Thymus (tissue), 14 donors: ENCODE measurements at places on chromosomes 1 and 21. TPM values are rescaled to one million over a fixed set of nuclear protein-coding genes. Genes with fewer than 3 reads are reported as not detected.
A peak's percentile ranks its signal among the peaks of the same experiment; 100 is the strongest.

DNA sequence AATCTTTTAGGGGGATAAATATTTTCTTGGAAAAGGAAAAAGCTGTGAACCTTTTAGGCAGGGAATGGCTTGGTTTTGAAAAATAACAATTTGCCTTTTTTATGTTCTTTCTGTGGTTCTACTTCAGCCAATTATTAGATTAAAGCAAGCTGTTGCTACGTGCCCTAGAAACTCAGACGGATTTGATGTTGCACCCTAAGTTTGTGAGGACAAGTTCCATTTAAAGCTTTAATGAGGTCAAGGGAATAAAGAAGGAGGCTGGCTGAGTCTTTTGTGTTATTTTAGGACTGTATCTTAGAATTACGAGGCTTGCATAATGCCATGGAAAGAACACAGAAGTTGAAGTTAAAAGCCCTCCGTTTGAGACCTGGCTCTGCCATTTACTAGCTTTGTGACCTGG lies 216.9 kb downstream of the NUF2 start:
- H3K4me1 ChIP-seq = no peaks in the 10 kb centered on the region
- no peaks in the 10 kb centered on the region for H3K27me3 ChIP-seq
- no peak for DNase-seq
- H3K36me3 ChIP-seq = no peaks in the 10 kb centered on the region
- H3K4me3 ChIP-seq = no peak overlapping the region

DNA sequence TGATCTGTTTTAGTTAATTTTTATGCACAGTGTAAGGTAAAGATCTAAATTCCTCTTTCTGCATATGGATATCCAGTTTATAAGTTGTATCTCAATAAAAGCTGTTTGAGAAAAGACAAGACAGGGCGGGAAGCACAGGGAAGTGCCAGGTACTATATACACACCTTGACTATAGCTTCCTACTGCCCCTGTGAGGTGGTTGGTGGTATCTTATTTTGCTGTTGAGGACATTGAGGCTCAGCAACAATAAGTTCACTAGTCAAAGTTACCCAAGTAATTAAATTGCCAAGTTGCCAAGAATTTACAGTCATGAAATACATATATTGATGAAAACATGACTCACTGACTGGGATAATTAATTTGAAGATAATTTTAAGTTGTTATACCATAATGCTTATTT lies 109.1 kb downstream of the CD247 start:
- no peak overlapping the region for H3K4me3 ChIP-seq
- no peak overlapping the region for H3K27ac ChIP-seq
- H3K27me3 ChIP-seq = no peaks in the 10 kb centered on the region
- no peaks in the 10 kb centered on the region for H3K4me1 ChIP-seq
- DNase-seq = no peak

- no peaks in the 10 kb centered on the region for H3K27me3 ChIP-seq
- H3K36me3 ChIP-seq = no peaks in the 10 kb centered on the region
- H3K4me1 ChIP-seq = no peaks in the 10 kb centered on the region
- no peak overlapping the region for H3K4me3 ChIP-seq
- DNase-seq = no peak
Observed at GRCh38 chr1:85137660-85138059, 63.2 kb downstream of the SYDE2 start.

DNA sequence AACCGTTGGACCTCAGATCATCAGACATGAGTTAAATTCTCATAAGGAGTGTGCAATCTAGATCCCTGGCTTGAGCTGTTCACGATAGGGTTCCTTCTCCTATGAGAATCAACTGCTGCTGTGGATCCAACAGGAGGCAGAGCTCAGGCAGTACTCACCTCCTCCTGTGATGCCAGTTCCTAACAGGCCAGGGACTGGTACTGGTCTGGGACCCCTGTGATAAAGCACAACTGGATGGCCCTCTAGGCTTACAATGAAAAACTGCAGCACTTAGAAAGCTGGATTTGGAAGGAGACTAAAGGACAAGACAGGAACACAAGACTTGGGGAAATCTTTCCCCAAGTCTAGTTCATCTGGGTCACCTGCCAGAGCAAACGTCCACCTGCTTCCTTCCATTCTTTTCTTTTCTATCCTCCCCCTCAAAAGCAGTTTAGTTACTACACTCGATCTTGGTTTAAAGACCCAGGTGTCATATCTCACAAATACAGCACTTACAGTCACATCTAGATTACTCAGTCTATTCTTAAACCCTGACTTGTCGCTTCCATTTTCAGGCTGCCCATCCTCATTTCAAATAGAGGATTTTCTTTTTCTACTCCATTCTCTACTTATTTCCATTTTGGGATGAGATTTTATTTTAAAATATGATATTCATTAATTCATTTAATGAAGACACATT lies 59.8 kb downstream of the PTPN14 start:
- no peak overlapping the region for H3K27ac ChIP-seq
- H3K36me3 ChIP-seq = no peaks in the 10 kb centered on the region
- DNase-seq = no peak
- H3K27me3 ChIP-seq = no peaks in the 10 kb centered on the region
- no peaks in the 10 kb centered on the region for H3K4me1 ChIP-seq
- no peak overlapping the region for H3K4me3 ChIP-seq

GRCh38 chr1:14511796-14512585 lies 86.5 kb upstream of the KAZN start:
- no peaks in the 10 kb centered on the region for H3K4me1 ChIP-seq
- no peak for DNase-seq
- H3K27ac ChIP-seq = no peak overlapping the region
- no peak overlapping the region for H3K4me3 ChIP-seq
- H3K27me3 ChIP-seq = no peaks in the 10 kb centered on the region
- H3K36me3 ChIP-seq = no peaks in the 10 kb centered on the region

DNA sequence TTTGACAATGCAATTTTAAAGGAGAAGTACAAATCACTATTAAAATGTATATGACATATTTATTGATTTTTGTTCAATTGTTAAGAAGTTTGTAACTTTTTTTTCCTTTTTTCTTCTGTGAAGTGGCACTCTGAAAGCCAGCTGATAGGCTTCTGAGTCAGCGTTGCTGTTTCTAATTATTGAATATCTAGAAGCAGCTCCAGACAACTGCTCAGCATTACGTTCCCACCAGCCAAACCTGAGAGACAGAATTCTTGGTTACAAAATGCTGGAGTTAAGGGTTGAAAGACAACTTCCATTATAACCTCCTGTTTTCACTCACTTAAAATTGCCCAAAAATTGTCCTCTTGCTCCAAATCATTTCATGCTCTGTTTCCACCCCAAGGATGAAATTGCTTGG lies 31.4 kb upstream of the LMX1A start:
- H3K27ac ChIP-seq = no peak overlapping the region
- peaks cover 4% of the 10 kb centered on the region for H3K4me1 ChIP-seq
- peaks cover 41% of the 10 kb centered on the region for H3K27me3 ChIP-seq
- DNase-seq = no peak
- H3K4me3 ChIP-seq = no peak overlapping the region

- no peaks in the 10 kb centered on the region for H3K4me1 ChIP-seq
- no peak overlapping the region for H3K27ac ChIP-seq
Observed at GRCh38 chr21:16587141-16587581, 857.4 kb downstream of the USP25 start.

DNA sequence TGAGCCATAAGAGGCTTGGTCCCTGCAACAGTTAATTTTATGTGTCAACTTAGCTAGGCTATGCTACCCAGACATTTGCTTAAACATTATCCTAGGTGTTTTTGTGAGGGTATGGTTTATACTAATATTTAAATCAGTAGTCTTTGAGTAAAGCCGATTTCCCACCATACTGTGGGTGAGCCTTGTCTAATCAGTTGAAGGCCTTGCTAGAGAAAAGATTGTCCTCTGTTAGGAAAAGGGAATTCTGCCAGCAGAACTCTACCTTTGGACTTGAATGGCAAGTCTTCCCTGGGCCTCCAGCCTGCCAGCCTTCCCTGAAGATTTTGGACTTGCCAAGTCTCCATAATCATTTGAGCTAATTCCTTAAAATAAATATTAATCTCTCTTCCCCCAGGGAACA lies 23.9 kb downstream of the RHBDL2 start:
- H3K4me3 ChIP-seq = no peak overlapping the region
- no peaks in the 10 kb centered on the region for H3K36me3 ChIP-seq
- DNase-seq = no peak
- no peaks in the 10 kb centered on the region for H3K4me1 ChIP-seq
- no peaks in the 10 kb centered on the region for H3K27me3 ChIP-seq

DNA sequence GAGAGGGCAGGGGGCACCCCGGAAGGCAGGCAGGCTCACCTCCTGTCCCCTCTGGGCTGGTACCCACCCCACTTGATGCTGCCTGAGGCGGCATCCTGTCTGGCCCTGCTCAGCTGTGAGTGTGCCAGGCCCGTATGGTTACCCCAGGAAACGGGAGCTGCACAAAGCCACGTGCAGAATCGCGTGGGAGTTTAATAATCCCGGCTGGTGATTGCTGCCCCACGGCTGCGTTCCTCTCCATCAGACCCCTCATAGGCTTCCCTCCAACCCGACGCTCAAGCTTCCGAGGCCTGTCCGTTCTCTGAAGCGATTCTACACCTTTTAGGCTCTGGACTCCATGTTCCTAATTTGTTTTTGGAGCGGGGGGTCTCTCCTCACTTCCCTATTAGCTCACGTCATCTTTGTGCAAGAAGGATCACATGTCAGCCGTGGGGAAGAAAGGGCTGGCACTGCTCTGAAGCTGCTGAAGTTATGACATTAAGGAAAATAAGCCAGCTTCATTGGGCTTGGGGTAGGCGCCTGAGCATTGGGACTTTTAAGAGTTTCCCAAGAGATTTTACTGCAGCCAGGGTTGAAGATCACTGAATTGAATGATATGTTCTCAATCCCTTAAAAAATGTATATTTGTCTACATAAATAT lies 1.1 kb upstream of the B3GALT5 start:
- peaks cover 37% of the 10 kb centered on the region for H3K27me3 ChIP-seq
- no peak overlapping the region for H3K4me3 ChIP-seq
- no peak overlapping the region for H3K27ac ChIP-seq
- no peaks in the 10 kb centered on the region for H3K36me3 ChIP-seq

- no peak for DNase-seq
- H3K36me3 ChIP-seq = no peaks in the 10 kb centered on the region
- H3K27ac ChIP-seq = no peak overlapping the region
- H3K27me3 ChIP-seq = no peaks in the 10 kb centered on the region
Observed at GRCh38 chr1:162485236-162485635, 12.4 kb upstream of the UHMK1 start.

GRCh38 chr1:51268634-51269033 lies 32.6 kb downstream of the RNF11 start:
- no peak for DNase-seq
- H3K4me1 ChIP-seq = no peaks in the 10 kb centered on the region
- peaks cover 6% of the 10 kb centered on the region for H3K36me3 ChIP-seq
- H3K4me3 ChIP-seq = no peak overlapping the region
- no peak overlapping the region for H3K27ac ChIP-seq
- no peaks in the 10 kb centered on the region for H3K27me3 ChIP-seq

DNA sequence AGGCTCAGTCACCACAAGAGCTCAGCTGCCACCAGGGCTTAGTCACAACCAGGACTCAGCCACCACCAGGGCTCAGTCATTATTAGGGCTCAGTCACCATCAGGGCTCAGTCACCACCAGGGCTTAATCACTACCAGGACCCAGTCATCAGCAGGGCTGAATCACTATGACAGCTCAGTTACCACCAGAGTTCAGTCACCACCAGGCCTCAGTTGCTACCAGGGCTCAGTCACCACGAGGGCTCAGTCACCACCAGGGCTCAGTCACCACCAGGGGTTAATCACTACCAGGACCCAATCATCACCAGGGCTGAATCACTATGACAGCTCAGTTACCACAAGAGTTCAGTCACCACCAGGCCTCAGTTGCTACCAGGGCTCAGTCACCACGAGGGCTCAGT lies 196.2 kb downstream of the NPHP4 start:
- no peak overlapping the region for H3K27ac ChIP-seq

GRCh38 chr1:169486281-169487051 lies 722 bp upstream of the SLC19A2 start:
- H3K27ac ChIP-seq = peak overlapping the region; percentile 67
- H3K4me3 ChIP-seq = peak overlapping the region; percentile 54
- no peak for DNase-seq
- no peaks in the 10 kb centered on the region for H3K36me3 ChIP-seq
- H3K27me3 ChIP-seq = no peaks in the 10 kb centered on the region

DNA sequence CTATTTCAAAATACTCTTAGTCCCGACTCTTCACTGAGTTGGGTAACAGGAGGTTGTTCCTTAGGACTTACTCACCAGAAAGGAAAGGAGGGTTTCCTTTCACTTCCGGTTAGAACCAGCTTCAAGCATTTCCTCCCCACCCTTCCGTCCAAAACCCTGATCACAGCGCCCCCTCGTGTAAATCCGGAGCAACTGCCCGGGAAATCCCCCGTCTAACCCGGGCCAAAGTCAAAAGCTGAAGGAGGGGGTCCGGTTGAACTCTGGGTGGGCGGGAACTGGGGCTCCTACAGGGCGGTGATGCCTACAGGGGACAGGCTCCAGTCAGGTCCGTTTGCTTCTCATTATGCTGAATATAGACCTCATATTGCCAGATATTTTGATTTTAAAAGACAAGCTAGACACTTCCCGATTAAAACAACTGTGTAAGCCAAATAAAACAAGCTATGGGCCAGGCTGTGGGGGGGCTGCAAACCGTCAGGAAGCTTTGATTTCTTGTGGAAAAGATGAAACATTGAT lies 15.0 kb upstream of the MTARC2 start:
- DNase-seq = peak; percentile 54
- no peaks in the 10 kb centered on the region for H3K27me3 ChIP-seq
- peaks cover 5% of the 10 kb centered on the region for H3K4me1 ChIP-seq
- H3K4me3 ChIP-seq = no peak overlapping the region
- no peak overlapping the region for H3K27ac ChIP-seq

GRCh38 chr1:238621405-238621804 lies 730.7 kb upstream of the ZP4 start:
- H3K27ac ChIP-seq = no peak overlapping the region
- no peaks in the 10 kb centered on the region for H3K36me3 ChIP-seq
- H3K27me3 ChIP-seq = no peaks in the 10 kb centered on the region
- H3K4me3 ChIP-seq = no peak overlapping the region

- H3K36me3 ChIP-seq = no peaks in the 10 kb centered on the region
- no peak for DNase-seq
- no peak overlapping the region for H3K27ac ChIP-seq
- H3K4me1 ChIP-seq = peaks cover 36% of the 10 kb centered on the region
- H3K27me3 ChIP-seq = peaks cover 27% of the 10 kb centered on the region
Observed at GRCh38 chr1:26164036-26164860, 4.5 kb downstream of the C1orf232 start.

DNA sequence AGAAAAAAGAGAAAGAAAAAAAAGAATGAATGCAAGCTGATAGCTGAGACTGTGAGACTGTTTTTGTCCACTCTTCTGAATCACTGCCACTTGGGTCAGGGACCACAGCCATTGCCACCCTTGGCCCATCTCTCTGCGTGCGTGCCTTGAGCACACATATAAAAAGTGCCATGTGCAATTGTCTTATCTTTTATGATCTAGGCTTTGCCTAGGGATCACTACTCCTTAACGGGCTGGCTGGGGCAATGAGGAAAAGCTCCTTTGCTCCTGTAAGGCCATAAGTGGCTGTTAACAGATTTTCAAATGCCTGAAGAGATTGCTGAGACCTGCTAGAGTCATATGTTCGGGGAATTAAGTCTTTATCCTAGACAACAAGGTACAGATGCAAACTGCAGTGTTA lies 8.2 kb downstream of the SPATA46 start:
- no peaks in the 10 kb centered on the region for H3K27me3 ChIP-seq
- no peak overlapping the region for H3K27ac ChIP-seq
- H3K4me1 ChIP-seq = no peaks in the 10 kb centered on the region
- DNase-seq = no peak
- H3K36me3 ChIP-seq = no peaks in the 10 kb centered on the region

CACNA1S gene
- total RNA-seq = 0.09 TPM

CD1E gene
- total RNA-seq = 964 TPM

AGMAT gene
- 3.8 TPM for total RNA-seq

HTR6 gene
- not detected for total RNA-seq

ADAR gene
- total RNA-seq = 92.8 TPM

SOAT1 gene
- total RNA-seq = 7.9 TPM

CFHR4 gene
- 0.19 TPM for total RNA-seq

SERPINC1 gene
- 0.14 TPM for total RNA-seq
